ENCODE measurements at places on chromosomes 16 and 17. TPM values are rescaled to one million over a fixed set of nuclear protein-coding genes. Genes with fewer than 3 reads are reported as not detected.

The RANBP10 gene
- total RNA-seq, result 22.5 TPM

GRCh38 chr16:749010-749409 is 8.2 kb upstream of the CIAO3 start:
- H3K4me1 ChIP-seq, result no peaks in the 10 kb centered on the region
- no peaks in the 10 kb centered on the region for H3K36me3 ChIP-seq
- H3K4me3 ChIP-seq, result no peak overlapping the region
- no peak for DNase-seq

DNA sequence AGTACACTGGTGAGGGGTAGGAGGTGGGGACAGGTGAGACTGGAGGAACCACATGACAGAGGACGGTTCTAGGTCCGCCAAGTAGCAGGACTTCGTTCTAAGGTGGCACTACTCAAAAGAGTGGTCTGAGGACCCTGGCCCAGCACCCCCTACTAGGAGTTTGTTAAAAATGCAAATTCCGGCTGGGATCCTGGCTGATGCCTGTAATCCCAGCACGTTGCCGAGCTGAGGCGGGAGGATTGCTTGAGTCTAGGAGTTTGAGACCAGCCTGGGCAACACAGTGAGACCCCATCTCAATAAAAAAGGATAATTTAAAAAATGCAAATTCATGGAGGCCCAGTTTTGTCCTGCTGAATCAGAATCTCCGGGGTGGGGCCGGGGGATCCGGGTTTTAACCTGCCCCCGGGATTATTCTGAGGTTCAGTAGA is 59.1 kb downstream of the WSB1 start:
- no peaks in the 10 kb centered on the region for H3K27me3 ChIP-seq
- no peak for DNase-seq
- H3K27ac ChIP-seq, result peak overlapping the region; percentile 92
- no peaks in the 10 kb centered on the region for H3K36me3 ChIP-seq
- peak overlapping the region; percentile 80 for H3K4me3 ChIP-seq
- peaks cover 16% of the 10 kb centered on the region for H3K4me1 ChIP-seq

The PRR35 gene
- total RNA-seq, result not detected

DNA sequence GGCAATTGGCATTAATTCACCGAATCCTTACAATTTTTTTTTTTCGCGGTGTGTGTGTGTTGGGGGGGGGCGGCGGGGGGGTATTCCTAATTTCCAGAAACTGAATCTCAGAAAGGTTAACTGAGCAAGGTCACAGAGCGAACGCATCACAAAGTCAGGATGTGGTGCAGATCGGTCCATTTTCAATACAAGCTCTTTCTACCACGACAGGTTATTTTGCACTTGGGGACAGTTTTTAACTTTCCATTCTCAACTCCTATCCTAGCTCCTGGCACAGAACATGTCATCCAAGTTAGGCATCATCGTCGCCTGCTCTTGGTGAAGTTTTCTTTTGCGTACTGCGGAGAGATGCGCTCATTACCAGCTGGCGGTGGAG is 15.4 kb upstream of the ERN1 start:
- no peaks in the 10 kb centered on the region for H3K36me3 ChIP-seq
- H3K4me1 ChIP-seq, result peaks cover 16% of the 10 kb centered on the region
- H3K27me3 ChIP-seq, result no peaks in the 10 kb centered on the region
- H3K27ac ChIP-seq, result peak overlapping the region; percentile 93

DNA sequence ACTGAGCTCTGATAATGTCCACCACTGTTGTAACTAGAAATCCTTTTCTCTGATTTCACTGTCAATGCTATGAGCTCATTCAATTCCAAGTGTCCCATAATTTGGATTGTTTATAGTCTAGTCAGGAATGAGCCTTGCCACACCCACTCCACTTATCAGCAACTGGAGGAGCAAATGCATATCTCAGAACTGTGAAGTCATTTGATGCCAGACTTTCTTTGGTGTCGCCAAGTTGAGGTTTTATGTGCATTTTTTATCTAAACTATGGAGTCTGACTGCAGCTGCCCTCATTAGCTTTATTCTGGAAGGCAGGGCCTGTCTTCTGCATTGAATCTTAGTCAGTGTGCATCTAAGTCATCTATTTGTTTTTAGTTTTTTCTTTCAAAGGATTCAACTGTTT is 361.3 kb downstream of the PMP22 start:
- H3K27ac ChIP-seq, result no peak overlapping the region
- H3K4me3 ChIP-seq, result no peak overlapping the region
- DNase-seq, result no peak
- no peaks in the 10 kb centered on the region for H3K36me3 ChIP-seq
- no peaks in the 10 kb centered on the region for H3K27me3 ChIP-seq
- H3K4me1 ChIP-seq, result no peaks in the 10 kb centered on the region

The ANKS4B gene
- 44.9 TPM for total RNA-seq

GRCh38 chr17:43517615-43518386 is 28.3 kb downstream of the ETV4 start:
- DNase-seq, result no peak
- no peak overlapping the region for H3K27ac ChIP-seq
- H3K27me3 ChIP-seq, result no peaks in the 10 kb centered on the region
- no peaks in the 10 kb centered on the region for H3K36me3 ChIP-seq
- no peaks in the 10 kb centered on the region for H3K4me1 ChIP-seq

The PER1 gene
- 55.9 TPM for total RNA-seq

The LLGL2 gene
- 418 TPM for total RNA-seq

The NACA2 gene
- total RNA-seq, result not detected

- no peaks in the 10 kb centered on the region for H3K36me3 ChIP-seq
- no peak overlapping the region for H3K4me3 ChIP-seq
- peaks cover 20% of the 10 kb centered on the region for H3K4me1 ChIP-seq
Measured at GRCh38 chr16:89331371-89332109, 114.0 kb downstream of the ZNF778 start.

DNA sequence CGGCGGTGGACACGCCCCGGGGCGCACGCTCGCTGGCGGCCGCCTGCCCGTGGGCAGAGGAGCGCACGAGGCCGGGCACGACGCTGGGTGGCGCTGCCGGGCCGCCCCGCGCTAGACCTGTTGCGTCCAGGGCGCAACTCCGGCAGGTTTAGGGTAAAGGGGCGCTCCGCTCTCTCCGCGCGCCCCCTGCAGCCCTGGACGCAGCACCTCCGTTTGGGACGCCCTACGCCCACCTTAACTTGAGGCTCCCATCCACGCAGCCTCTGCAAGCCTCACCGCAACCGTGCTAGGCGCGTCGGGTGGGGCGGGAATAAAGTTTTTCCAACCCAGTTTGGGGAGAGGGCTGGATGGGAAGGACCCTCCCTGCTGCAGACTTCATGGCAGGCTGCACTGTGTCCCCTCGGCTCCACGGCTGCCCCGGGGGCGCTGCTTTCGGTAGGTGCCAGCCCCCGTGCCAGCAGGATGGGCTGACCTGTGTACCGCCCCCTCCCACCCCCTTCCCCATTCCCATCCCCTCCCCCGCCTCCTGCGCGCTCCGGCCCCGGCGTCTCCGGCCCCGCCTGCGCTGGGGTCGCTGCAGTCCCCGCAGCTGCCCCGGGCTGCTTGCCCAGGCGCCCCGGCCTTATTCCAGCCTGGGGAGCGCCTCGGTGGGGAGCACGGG is at the start of gene SYT17:
TSS of gene SYT17 (plus strand) at position 531 of the 661 bp plus-strand sequence. CDS start 407 bp downstream, outside the sequence.
- peaks cover 16% of the 10 kb centered on the region for H3K27me3 ChIP-seq
- DNase-seq, result peak; percentile 83
- peak within 1 kb of the TSS; percentile 56 for H3K4me3 ChIP-seq
- no peaks in the 10 kb centered on the region for H3K36me3 ChIP-seq
- H3K27ac ChIP-seq, result peak within 1 kb of the TSS; percentile 74
- no peaks in the 10 kb centered on the region for H3K4me1 ChIP-seq

- peaks cover 9% of the 10 kb centered on the region for H3K4me1 ChIP-seq
- H3K4me3 ChIP-seq, result no peak overlapping the region
- DNase-seq, result peak; percentile 30
- H3K36me3 ChIP-seq, result no peaks in the 10 kb centered on the region
Measured at GRCh38 chr16:67760956-67761230, 41.8 kb upstream of the GFOD2 start.

DNA sequence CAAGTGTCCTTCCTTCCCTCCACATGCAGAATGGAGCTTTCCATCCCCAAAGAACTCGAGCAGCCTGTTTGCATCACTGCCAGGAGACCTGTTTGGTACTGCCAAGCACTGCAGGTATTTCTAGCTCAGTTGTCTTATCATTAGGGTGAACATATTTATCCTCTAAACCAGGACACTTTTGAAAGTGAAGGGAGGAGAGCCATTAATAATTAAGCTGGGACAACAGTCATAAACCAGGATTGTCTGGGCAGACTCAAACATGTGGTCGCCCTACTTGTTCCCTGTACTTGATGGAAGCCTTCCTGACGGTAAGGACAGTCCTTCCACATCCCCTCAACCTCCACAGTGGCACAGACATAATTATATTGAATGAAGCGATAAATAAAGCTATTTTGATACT is 67.4 kb downstream of the PRKCA start:
- H3K4me3 ChIP-seq, result no peak overlapping the region
- no peak for DNase-seq
- H3K27ac ChIP-seq, result no peak overlapping the region
- peaks cover 18% of the 10 kb centered on the region for H3K4me1 ChIP-seq
- H3K36me3 ChIP-seq, result no peaks in the 10 kb centered on the region

- H3K27ac ChIP-seq, result no peak overlapping the region
- peaks cover 30% of the 10 kb centered on the region for H3K27me3 ChIP-seq
Measured at GRCh38 chr17:34892461-34893249, 68.6 kb downstream of the CCT6B start.

The CCL5 gene
- 1.8 TPM for total RNA-seq

DNA sequence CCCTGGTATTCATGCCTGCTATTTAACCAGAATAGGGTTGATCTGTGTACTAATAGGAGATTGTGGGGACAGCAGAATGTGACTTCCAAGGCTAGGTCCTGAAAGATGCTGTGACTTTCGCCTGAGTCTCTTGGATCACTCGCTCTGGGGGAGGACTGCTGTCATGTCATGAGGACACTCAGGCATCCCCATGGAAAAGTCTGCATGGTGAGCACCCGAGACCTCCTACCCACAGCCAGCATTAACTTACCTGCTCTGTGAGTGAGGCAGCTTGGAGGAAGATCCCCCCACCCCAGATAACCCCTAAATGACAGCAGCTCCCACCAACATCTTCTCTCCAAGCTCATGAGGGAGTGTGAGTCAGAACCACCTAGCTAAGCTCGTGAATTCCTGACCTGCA is 30.3 kb upstream of the C16orf78 start:
- H3K4me3 ChIP-seq, result no peak overlapping the region
- no peak overlapping the region for H3K27ac ChIP-seq
- no peak for DNase-seq
- peaks cover 13% of the 10 kb centered on the region for H3K27me3 ChIP-seq

The MPV17L gene
- 4.3 TPM for total RNA-seq

- no peaks in the 10 kb centered on the region for H3K36me3 ChIP-seq
- no peak overlapping the region for H3K27ac ChIP-seq
- H3K27me3 ChIP-seq, result no peaks in the 10 kb centered on the region
- H3K4me1 ChIP-seq, result no peaks in the 10 kb centered on the region
- H3K4me3 ChIP-seq, result no peak overlapping the region
- no peak for DNase-seq
Measured at GRCh38 chr16:15764112-15764511, 92.7 kb downstream of the MYH11 start.

DNA sequence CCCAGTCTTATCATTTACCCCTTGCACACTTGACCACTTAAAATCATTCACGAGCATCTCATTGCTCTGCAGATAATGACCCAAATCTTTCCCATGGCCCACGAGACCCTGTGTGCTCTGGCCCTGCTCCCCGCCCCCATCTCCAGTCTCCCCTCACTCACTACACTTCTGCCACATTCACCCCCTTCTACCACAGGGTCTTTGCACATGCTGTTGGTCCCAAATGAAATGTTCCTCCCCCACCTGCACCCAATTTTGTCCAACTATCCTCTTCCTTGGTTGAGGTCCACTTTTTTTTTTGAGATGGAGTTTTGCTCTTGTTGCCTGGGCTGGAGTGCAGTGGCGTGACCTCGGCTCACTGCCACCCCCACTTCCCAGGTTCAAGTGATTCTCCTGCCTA is 39.2 kb downstream of the CCDC42 start:
- no peaks in the 10 kb centered on the region for H3K27me3 ChIP-seq
- no peak overlapping the region for H3K4me3 ChIP-seq
- no peak for DNase-seq
- no peaks in the 10 kb centered on the region for H3K36me3 ChIP-seq

DNA sequence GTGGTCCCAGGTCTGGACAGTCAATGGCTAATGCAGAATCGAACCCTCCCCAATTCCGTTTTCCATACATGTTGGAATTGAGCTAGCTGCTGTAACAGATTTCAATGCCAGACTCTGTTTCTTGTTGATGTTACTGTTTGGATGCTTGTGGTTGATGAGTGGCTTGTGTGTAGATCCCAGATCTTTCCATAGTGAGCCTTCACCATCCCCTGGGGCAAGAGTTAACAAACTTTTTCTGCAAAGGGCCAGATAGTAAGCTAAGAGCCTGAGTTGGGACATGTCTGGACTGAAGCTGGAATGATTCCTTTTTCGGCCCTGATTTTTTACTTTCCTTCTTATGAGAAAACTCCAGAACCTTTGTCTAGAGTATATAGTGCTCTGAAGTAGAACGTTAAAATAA is 296.3 kb downstream of the CPPED1 start:
- H3K4me1 ChIP-seq, result peaks cover 1% of the 10 kb centered on the region
- H3K27me3 ChIP-seq, result no peaks in the 10 kb centered on the region
- no peaks in the 10 kb centered on the region for H3K36me3 ChIP-seq
- no peak overlapping the region for H3K4me3 ChIP-seq

- DNase-seq, result peak; percentile 35
- H3K4me1 ChIP-seq, result peaks cover under 1% of the 10 kb centered on the region
Measured at GRCh38 chr17:7029659-7030058, 6.2 kb upstream of the SLC16A13 start.

DNA sequence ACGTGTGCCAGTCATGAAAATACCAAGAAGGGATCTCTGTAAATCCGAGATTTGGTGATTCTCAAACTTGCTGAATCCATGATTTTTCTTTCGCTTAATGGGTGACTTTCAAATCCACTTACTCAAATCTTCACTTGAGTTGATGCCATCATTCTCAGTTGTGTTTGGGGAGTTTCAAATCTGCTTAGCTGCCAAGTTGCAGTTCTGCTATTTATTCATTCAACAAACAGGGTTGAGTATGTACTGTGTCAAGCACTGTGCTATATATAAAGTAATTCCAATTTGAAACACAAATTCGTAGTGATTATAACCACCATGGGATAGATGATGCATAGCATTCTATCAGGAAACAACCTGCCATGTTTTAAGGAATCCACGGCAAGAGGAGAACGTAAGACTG is 394.3 kb downstream of the CDH13 start:
- no peak overlapping the region for H3K4me3 ChIP-seq
- H3K4me1 ChIP-seq, result no peaks in the 10 kb centered on the region
- no peak for DNase-seq
- no peaks in the 10 kb centered on the region for H3K36me3 ChIP-seq

The SPNS3 gene
- not detected for total RNA-seq

- no peak overlapping the region for H3K4me3 ChIP-seq
- no peaks in the 10 kb centered on the region for H3K27me3 ChIP-seq
- H3K4me1 ChIP-seq, result peaks cover 13% of the 10 kb centered on the region
Measured at GRCh38 chr17:27506348-27507218, 50.3 kb downstream of the KSR1 start.
